Bronchial epithelial cell (primary cell): ENCODE measurements at places on chromosomes 3 and 15.

DNA sequence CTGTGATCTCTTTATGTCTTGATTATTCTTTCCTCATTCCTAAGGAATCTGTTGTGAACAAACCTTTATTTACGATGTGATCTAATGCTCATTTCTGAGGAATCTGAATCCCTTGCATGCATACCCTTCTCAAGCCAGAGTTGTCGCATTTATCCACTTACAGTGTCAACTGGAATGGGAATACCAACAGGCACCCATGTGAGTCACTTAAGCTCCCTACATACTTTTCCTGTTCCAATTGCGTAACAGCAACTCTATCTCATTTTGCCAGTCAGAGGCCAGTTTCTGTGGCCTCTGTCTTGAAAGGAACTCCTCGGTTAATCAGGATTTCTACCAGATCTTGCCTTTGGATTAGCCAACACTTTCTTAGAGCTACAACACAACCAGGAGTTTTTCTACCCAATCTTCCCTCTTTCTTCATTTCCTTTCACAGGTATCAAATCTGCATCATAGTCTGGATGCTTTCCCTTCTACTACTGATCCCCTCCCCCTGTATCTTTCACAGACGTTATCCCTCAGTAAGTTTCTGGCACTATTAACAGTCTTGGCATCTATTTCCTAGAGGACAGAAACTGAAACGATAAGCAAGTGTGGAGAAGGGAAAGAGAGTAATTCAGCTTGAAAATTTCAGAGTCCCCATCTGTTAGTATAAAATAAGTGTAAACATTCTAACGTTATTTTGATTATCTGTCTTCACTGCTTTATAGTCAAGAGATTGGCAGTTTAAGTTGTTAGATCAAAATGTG lies 66.8 kb upstream of the BCHE start:
- DNase-seq = peak; percentile 54

DNA sequence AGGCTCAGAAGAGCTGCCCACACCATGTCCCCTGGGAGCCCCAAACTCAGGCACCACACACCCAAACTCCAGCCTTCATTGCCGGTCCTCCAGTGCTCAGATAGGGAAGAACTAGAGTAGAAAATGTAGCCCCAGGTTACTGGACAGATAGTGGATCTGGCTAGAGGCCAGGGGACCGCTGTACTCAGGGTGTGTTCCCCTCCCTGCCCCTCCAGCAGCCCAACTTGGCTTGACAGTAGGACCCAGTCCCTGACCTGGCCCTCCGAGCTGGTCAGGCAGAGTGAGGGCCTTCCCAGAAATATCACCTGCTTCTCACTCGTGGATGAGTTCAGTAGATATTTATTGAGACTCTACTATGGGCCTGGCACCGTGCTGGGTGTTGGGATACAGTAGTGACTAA lies 100.0 kb downstream of the CORO2B start:
- no peak for DNase-seq

DNA sequence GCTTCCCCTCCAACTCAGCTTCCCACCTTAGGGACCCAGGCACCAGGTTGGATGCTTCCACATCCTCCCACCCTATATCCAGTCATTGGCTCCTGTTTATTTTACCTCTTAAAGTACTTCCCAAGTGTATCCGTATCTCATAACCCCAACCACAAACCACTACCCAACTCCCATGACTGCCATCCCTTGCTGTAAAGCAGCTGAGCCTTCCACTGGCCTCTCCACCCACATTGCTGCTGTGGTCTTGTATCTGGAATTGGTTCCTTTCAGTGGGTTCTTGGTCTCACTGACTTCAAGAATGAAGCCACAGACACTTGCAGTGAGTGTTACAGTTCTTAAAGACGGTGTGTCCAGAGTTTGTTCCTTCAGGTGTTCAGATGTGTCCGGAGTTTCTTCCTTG lies 79.8 kb upstream of the HRH1 start:
- no peak for DNase-seq

DNA sequence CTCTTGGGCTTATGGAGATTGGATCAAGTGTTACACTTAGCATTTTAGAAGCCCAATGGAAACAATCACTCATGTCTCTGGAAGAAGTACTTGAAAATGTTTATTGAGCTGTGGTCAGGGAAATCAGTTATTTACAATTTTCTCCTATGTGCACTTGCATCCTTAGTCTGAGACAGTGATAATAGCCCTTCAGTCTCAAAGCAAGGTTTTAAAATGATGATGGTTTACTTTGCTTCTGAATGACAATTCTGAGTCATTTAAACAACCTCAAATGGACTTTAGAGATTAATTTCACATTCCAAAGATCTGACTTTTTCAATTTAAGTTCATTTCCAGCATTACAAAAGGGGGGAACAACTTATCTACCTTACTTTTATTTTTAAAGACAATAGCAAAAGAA lies 20.1 kb downstream of the TIPARP start:
- DNase-seq = no peak

GRCh38 chr3:139235192-139235591 lies 108.6 kb upstream of the MRPS22 start:
- peak; percentile 43 for DNase-seq

GRCh38 chr15:25785641-25786025 lies 77.5 kb downstream of the ATP10A start:
- DNase-seq = no peak

DNA sequence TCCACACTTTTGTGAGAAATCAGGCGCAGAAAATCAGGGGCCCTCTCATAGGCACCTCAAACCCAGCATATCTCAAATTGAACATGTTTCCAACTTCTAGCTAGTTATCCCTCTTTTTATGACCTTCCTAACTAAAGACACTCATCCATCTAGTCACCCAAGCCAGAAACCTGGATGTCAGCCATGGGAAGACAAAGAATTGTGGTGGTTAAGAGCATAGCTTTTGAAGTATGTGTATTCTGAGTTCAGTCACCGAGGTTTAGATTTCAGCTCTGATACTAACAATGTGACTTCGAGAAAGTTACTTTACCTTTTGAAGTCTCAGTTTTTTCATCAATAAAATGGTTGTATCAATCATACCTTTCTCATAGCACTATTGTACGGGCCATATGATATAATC lies 495.5 kb downstream of the NLGN1 start:
- peak; percentile 46 for DNase-seq

DNA sequence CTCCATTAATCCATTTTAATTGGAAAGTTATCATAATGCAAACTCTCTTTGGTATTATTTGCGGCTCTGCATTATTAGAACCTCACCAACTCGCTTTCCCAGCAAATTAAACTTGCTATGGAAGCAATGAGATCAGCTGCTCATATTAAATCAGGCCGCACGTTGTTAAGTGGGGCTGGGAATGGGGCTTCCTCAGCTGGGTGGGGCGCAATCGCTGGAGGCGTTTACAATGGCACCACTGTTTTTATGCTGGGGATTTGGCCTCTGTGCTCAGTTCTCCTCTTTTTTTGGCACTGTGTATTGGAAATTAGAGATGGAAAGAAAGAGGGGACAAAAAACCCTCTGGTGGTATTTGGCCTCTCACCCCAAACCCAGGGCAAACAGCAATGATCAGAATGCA lies 72.2 kb downstream of the RPLP1 start:
- DNase-seq = no peak

GRCh38 chr3:122365073-122365472 lies 18.0 kb downstream of the MIX23 start:
- DNase-seq = no peak

GRCh38 chr3:72892870-72893269 lies 5.0 kb downstream of the GXYLT2 start:
- DNase-seq = no peak

DNA sequence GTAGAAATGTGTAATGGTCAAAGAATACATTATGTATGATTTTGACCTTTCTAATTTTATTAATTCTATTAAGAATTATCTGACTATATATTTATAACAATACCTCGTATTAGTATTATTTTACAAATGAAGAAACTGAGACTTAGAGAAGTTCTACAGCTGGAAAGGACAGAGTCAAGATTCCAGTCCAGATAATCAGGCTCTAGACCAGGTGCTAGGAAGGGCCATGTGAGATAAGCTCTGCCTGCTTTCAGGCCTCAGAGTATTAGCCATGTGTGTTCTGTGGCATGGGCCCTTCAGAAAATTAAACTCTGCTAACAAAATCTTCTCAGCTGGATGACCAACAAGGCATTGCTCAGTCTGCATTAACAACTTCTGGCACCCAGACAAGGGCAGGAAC lies 87.5 kb downstream of the CD200R1L start:
- DNase-seq = no peak

- peak; percentile 41 for DNase-seq
Observed at GRCh38 chr3:62876064-62876463, 848 bp upstream of the CADPS start.

DNA sequence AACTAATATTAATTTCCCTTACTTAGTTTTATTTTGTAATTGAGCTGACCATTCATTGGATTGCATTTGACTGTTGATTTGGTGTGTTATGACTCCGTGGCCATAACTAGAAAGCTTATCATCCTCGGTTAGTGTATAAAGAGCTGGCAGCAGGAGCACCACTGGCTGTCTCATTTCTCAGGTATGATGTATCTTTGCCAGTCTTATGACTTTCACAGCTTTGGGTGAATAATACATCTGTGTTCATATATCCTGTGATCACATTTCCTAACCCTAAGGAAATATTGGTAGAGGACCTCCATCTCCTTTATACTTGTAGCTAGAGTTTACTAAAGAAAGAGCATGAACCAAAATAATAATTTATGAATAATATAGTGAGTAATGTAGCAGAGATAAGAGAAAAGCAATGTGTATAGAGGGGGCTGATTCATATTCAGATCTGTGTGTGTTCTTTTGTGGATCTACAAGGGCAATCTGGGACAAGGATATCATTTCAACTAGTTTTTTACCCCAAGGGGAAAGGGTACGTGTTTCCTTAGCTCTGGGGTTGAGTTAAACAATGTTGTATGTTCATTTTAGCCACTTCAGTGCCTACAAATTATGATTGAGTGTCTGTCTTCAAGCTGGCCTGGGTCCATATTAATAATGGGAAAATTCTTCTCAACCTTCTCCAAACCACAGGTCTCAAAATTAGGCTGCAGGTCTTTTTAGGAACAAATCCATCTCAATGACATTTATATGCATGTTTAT lies 901.7 kb downstream of the NTRK3 start:
- peak; percentile 87 for DNase-seq

GRCh38 chr15:85374831-85375230 lies 5.6 kb upstream of the AKAP13 start:
- no peak for DNase-seq

GRCh38 chr3:171218069-171218468 lies 191.5 kb upstream of the SLC2A2 start:
- no peak for DNase-seq
